Activated CD8-positive, alpha-beta memory T cell treated with anti-CD3 and anti-CD28 coated beads for 1 hour (primary cell): ENCODE measurements at places on chromosomes 6 and 20.

DNA sequence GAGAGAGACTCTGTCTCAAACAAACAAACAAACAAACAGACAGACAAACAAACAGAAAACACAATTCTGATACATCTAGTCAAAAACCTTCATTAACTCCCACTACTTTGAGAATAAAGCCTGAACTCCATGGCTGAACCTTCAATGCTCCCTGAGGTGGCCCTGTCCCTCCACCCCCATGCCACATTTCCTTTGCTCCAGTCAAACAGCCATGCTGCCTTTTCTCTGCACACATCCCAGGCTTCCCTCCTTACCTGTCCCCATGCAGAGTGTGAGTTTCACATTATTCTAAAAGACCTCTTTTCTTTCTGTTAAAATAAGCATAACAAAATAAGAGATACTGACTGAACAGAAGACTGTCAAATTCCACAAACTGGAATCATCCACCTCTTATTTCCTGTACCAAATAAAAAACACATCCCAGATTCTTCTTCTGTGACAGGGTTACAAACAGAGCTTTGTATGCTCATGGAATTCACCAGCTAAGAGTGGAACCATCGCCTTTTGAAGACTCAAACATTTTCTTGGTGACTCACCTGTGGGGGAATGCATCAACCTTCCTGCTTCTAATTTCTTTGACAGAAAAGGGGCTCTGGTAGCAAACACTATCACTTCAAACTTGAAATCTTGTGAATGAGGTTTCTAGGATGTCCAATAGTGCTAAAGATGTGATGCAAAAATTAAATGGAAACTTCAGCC is 71.0 kb upstream of the SLC22A16 start:
- no peak for DNase-seq

DNA sequence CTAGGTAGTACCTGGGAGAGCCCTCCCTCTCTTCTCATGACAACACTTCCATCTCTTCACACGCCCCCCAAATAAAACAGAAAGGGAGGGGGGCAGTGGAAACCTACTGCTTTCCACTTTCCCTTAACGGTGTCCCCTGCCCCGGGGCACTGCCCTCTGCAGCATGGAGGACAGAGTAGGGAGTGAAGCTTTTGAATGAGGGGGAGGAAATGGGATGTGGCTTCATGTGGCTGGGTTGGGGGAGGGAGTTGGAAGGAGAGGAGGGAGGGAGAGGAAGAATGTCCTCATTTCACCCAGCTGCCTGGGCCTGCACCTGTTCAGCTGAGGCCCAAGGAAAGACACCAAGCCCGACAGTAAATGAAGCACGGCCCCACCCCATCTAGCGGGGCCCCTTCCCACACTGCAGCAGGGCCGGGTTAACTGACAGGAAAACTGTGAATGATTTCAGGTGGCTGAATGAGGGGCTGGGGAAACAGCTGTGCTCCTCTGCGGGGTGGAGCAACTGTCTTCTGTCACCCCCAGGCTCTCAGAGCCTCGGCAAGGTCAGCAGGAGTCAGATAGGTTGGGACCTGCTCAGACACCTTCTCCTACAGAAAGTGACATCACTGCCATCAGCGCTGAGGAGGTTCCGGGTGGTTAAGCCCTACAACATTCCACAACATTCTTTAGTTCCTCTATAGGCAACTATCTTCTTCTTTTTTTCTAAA is 40.0 kb upstream of the TAF8 start:
- DNase-seq: no peak

DNA sequence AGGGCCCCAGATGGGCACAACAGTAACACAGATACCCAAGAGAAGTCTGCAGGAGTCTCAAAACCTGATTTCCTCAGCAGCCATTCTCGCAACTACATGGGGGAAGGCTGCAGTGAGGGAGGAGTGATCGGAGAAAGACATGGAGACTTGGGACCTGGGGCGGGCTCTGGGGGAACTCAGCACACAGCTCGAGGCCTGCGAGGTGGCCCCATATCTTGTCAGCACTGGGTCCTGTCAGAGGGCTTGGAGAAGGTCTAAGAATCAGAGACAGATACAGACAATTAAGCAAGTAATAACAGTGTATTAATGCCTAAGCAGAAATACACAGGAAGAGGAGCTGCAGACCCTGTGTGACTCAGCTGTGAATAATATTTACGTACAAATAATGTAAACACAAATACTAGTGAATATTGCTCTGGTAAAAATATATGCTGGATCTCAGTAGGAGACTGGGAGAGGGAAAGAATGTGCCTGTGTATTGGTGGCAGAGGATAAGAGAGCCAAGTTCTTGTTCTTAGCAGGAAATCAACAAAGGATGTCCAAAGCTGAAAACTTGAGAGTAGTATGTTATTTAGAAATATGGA is 336.2 kb downstream of the ZFAND3 start:
- DNase-seq: no peak

DNA sequence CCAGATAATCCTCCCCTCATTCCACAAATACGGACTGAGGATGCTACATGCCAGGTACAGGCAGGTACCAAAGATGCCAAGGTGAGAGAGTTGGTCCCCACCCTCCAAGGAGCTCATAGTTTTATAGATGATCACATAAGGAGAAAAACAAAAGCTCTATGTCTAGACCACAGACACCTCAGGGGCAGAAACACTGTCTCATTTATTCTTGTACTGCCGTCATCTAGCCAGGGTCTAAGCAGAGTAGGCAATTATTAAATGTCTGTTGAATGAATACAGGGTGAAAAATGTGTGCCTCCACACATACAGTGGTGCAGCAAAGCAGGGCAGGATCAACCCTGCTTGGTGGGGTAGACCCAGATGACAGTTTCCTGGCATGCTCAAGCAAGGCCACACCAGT is 439.8 kb upstream of the JARID2 start:
- no peak for DNase-seq

DNA sequence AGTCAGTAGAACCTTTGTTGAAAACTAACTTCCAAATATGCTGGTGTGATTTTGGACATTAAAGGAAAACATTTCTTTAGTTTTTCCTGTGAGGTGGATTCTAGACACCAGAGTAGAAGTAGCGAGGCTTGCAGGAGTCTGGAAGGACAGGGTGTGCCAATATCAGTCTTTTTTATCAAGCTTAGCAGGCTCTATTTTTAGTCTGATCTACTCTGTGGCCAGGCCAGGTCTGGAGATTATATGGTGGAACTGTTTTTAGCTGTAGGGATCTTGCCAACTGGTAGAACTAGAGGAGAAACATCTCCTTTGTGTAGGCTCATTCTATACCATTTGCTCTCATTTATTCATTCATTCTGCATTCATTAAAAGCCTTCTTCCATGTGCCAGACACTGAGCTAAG is 42.7 kb downstream of the LRP11 start:
- no peak for DNase-seq
